ENCODE measurements at places on chromosomes 16 and 17.

DNA sequence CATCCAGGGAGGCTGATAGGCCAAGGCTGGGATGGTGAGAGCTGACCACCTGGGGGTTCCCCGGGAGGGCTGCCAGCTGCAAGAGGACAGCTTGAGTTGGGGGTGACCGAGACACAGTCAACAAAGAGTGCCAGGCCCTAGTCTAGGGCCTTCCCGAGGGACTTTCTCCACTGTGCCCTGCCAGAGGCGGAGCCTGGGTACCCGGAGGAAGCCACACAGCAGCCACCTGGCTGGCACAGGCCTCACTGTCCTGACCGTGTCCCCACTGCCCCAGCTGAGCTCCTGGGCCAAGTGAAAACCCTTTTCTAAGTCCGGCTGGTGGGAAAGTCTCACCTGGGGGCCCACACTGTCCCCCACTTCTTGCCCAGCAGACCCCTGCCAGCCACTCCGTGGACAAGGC lies 71.9 kb upstream of the GSE1 start:
- DNase-seq = no peak

GRCh38 chr16:75097941-75098901 lies 18.4 kb downstream of the LDHD start:
- DNase-seq = no peak

GRCh38 chr17:45973946-45974859 lies 24.8 kb upstream of the STH start:
- DNase-seq = no peak

DNA sequence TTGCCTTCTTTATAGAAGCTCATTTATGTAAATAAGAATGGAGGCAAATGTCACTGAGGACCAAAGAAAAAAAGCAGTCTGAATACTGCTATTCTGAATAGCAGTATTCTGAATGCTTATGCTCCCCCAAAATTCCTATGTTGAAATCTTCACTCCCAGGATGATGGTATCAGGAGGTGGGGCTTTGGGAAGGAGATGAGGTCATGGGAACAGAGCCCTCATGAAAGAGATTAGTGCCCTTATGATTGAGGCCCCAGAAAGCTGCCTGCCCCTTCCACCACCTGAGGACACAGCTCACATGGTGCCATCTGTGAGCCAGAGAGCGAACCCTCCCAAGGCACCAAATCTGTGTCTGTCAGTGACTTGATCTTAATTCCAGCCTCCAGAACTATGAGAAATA lies 28.8 kb downstream of the HEATR6 start:
- DNase-seq = no peak

- no peak for DNase-seq
These were observed 170.4 kb downstream of the TRIM37 start for GRCh38 chr17:58936295-58936694.

DNA sequence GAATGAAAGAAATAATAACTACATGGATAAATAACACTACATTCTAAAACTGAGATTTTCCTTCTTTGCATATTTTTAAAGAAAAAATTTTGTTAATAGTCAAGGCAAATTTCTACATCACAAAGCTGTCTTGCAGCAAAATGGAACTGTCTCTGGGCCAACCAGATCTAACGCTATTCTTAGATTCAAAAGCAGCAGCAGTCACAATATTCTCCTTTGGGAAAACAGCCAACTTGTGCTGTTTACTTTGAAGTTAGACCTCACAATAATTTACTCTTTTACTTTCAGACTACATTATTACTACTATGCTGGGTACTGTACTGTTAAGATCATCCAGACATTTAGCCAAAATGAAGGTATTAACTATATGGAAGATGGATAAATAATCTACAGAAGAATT lies 189.1 kb downstream of the CEP112 start:
- DNase-seq = no peak

DNA sequence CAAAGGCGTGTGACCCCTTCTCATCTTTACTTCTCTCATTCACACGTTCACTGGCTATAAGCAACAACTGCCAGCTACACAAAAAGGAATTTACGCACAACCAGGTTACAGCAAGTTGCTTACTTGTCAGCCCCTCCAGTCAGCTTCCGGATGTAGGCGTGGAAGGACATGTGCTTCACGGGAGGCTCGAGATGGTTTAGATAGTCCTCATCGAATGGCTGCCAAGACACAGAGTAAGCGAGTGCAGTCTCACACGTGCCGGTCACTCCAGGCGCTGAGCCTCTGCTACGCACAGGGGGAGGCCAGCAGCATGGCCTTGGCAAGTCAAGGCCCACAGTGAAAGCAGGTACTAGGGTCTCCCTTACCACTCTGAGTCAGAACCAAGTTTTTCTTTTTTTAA lies 28.3 kb downstream of the NPLOC4 start:
- no peak for DNase-seq

- DNase-seq = no peak
These were observed 22.9 kb upstream of the PECAM1 start for GRCh38 chr17:64413513-64413912.

DNA sequence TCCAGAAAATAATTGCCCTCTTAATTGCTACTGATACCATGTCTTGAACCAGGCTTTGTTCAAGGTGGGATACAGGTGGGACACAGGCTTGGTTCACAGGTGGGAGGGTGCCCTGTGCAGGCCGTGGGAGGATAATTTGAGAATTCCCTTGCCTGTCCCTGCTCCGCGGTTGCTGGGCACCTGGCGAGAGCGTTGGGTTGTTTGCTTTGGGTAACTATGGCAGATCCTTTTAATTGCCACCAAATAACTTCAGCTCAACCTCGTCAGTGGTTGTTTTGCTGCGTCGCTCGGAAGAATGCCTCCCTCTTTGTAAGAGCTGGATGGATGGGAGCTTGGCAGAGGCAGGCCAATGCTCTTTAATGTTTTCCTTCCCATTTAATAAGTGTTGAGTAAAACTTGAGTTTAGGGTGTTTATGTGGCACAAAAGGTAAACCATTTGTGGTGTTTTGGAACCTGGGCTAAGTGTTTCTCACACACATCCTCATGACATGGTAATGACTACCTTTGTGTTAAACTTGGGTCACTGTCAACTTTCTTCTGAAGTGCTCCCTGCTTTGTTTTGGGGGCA lies 202.5 kb downstream of the MSI2 start:
- no peak for DNase-seq

GRCh38 chr17:42475121-42475520 lies 16.4 kb downstream of the ATP6V0A1 start:
- no peak for DNase-seq

GRCh38 chr17:69716556-69716955 lies 302.1 kb downstream of the MAP2K6 start:
- DNase-seq = no peak

DNA sequence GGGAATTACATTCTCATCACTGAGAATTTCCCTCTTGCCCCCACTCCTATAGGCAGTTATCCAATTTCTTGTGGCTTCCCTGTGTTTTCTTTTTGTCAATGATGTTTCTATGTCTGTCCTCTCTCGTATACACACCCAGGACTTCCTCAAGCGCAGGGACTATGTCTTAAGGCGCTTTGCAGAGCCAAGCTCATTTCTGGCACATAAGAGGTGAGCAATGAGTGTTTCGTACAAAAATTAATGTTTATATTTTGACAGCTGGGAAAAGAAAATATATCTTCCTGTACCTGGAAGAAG lies 947 bp downstream of the DDX42 start:
- no peak for DNase-seq

GRCh38 chr17:64327201-64327930 lies 63.3 kb downstream of the PECAM1 start:
- no peak for DNase-seq

DNA sequence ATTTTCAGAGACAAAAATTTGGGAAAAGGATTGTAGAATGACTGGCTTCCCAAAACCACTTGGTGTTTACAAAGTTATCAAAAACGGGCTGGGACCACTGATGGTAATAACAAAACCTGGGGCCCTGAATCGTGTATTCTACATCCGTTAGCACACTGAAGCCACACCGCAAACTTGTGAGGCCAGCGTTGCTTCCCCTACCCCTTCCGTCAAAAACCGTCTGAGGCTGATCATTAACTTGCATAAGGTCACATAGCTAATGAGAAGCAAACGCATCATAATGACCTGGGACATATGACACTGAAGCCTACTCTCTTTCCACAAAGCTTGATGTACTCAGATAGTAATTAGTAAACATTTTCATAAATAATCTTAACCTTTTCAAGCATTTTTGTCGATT lies 704.3 kb downstream of the MAF start:
- DNase-seq = no peak

DNA sequence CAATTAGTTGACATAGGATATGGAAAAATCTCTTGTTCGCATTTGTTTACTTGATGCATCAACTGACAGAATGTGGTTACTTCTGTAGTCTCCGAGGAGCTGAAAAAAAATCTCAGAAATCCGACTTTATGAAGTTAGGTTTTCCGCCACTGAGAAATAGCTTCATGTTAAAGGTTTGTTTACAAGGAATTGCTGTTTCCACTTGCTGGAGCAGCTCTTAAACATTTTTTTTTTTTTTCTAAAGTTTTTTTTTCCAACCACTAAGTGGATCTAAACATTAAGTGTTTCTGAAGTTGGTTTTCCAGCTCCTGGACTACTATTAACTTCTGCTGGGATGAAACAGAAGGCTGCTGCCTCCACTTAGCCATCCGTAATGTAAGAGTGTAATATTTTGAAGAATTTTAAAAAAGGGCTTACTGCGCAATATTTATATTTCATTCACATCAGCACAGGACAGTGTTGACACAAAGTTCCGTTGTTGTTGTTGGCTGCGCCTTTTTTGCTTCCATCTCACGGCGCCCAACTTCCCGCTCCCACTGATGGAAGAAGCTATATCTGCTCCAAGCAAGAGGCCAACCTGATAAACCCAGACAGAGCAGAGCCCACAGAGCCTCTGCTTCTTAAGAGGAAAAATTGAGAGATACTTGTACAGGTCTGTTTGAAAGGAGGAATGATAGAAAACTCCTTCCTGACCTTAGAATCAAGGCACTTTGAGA lies 167.7 kb upstream of the KCNJ16 start:
- no peak for DNase-seq

DNA sequence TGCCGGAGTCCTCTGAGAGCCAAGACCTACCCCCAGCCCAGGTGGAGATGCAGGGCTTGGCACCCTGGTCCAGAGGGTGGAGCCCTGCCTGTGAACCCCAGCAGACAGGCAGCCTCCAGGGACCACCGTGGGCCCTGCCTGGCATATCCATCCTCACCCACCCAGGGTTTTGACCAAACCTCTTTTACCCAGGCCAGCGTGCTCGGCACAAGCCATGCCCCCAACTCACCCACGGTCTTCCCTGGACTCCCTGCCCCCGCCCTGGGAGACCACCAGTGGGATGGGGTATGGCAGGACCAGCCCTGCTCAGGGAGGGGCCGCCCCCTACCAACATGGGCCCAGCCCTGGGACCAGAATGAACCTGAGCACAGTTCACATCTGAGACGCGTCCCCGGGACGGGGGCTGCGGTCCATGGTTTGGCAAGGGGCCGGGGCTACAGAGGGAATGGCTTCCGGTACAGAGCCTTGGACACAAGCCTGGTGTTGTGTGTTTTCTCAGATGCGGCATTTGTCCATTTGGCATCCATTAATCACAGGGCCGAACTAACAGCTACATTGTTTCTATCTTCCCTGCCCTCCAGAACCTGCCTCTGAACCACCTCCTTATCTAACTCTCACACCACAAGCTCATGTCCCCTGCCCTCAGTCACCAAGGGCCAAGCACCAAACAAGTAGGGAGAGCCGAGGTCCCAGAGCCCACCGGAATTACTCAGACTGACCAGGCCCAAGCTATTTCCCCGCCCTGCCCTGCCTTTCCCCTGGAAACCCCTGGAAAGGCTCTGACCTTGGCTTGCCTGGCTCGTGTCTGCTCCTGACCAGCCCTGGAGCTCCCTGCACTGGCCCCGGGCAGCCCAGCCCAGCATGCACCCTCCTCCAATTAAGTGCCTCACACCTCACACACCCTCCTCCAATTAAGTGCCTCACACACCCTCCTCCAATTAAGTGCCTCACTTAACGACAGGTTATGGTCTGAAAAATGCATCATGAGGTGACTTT lies 14.1 kb downstream of the HS3ST6 start:
- DNase-seq = no peak

All from activated naive CD4-positive, alpha-beta T cell (primary cell).